ENCODE measurements at places on chromosomes 12 and 14. TPM values are rescaled to one million over a fixed set of nuclear protein-coding genes. Genes with fewer than 3 reads are reported as not detected.

DNA sequence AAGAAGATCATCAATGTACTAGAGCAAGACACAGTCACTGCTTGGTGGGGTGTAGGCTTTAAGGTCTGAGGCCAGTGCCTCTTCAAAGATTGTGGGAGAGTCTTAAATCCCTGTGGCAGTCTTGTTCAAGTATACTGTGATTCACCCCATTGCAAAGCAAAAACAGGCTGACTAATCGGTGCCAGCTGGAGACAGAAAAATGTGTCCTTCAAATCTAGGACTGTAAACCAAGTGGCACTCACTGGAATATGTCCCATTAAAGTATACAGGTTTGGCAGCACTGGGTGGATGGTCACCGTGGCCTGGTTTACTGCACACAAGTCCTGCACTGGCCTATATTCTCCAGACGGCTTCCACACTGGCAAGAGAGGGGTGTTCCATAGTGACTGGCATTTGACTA lies 1315.3 kb downstream of the TMEM121 start:
- no peak for DNase-seq

The SRRM4 gene
- not detected for total RNA-seq

The VWF gene
- total RNA-seq = 0.32 TPM

GRCh38 chr12:101552277-101552676 lies 42.5 kb upstream of the MYBPC1 start:
- DNase-seq = no peak

DNA sequence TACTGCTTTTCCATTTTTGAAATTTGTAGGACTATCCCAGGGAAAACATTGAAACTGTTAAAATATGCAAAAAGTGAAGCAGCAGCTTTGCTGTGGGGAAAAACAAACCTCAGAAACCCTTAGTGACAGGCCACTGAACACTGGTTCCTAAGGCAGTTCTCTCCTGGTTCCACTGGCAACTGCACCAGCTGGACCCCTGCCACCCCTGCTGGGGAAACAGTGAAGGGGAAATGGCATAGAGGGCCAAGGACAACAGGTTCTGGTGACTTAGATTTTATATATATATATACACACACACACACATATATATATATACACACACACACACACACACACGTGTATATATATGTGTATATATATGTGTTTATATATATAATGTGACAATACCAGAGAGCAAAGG lies 16.2 kb upstream of the KRT7 start:
- no peak for DNase-seq

- DNase-seq = peak; percentile 23
These were observed 152.0 kb downstream of the KTN1 start for GRCh38 chr14:55731881-55732498.

The ZNF140 gene
- total RNA-seq = 15.7 TPM

GRCh38 chr14:28057359-28058296 lies 709.0 kb upstream of the FOXG1 start:
- DNase-seq = no peak

DNA sequence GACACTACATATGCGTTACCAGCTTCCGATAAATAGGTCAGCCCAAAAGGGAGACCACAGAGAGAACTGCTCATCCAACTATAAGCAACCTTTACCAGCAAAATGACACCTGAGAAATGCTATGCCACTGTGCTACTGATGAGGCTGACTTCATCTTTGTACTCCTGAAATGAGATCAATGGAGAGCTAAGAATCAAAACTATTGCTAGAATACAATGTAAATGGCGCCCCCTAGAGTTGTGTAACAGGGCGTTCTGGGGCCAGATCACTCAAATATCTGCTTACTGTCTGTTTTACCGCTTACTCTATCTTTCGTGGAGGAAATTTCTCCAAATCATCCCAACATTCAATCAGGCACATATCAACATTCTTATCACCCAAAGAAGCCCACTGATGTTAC lies 4.6 kb downstream of the ZNF384 start:
- peak; percentile 52 for DNase-seq

GRCh38 chr12:6056406-6057240 lies 67.8 kb downstream of the VWF start:
- DNase-seq = peak; percentile 52

The MYL2 gene
- total RNA-seq = 6.4 TPM

Data from OCI-LY7 (cell line).